HepG2 (cell line): ENCODE measurements at places on chromosomes 4 and X. TPM values are rescaled to one million over a fixed set of nuclear protein-coding genes. Genes with fewer than 3 reads are reported as not detected.

USP26 gene
- not detected in 2 replicates for polyA plus RNA-seq

MTNR1A gene
- 0.08 TPM in 1 of 2 replicates, not detected in the other for polyA plus RNA-seq

LETM1 gene
- 9.7 and 14.7 TPM in 2 replicates for polyA plus RNA-seq

MID1 gene
- 1.1 and 1.2 TPM in 2 replicates for polyA plus RNA-seq

PPP1R2C gene
- not detected in 2 replicates for polyA plus RNA-seq

NKRF gene
- polyA plus RNA-seq, result 2.9 and 3.3 TPM in 2 replicates
